NCI-H1930 (cell line): ENCODE measurements at places on chromosomes 4 and X.

DNA sequence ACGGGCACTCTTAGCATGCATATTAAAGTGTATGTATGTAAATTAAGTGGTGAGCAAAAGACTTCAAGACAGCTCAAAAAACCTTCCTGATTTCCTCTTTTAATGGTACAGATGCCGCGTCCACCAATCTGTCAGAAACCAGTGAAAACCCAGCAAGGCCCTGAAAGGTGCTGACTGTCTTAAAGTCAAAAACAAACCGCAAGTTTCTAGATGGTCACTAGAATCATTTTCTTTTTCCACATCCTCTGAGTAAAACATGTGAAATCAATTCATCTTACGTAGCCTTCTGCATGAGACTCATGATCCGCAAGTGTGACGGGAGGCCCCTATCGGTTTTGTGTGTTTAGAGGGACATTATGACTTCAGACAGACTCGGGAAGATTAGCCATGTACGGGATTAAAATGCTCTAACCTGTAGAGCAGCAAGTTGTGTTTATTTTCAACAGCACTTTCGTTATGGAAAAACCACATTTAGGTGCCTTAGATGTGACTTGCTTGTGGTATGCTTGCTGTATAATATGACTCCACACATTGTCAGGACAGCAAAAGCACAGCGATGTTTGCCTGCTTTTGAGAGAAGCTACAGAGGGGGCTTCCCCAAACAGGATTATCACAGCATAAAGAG lies 88.2 kb upstream of the STS start:
- no peak for DNase-seq

- no peak for DNase-seq
These were observed 176.9 kb upstream of the PPP1R2C start for GRCh38 chrX:42954880-42955279.

DNA sequence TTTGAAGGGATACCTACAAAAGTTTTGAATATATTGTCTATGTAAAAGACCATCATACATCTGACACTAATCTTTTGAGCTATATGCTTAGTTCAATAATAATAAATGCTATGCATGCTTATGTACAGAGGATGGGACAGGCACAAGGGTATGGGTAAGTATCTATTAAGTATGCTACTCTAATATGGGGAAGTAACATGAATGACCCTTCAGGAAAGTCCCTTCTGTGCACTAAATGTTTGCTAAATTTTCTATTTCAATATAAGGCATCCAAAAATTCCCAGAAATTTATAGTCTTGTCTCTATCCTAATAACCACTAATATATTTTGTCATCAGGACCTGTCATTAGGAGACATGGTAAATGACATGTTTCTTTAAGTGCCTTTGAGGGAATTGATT lies 19.0 kb downstream of the ATP8A1 start:
- no peak for DNase-seq

- DNase-seq, result no peak
These were observed 41.3 kb downstream of the TRAPPC11 start for GRCh38 chr4:183700407-183700806.

DNA sequence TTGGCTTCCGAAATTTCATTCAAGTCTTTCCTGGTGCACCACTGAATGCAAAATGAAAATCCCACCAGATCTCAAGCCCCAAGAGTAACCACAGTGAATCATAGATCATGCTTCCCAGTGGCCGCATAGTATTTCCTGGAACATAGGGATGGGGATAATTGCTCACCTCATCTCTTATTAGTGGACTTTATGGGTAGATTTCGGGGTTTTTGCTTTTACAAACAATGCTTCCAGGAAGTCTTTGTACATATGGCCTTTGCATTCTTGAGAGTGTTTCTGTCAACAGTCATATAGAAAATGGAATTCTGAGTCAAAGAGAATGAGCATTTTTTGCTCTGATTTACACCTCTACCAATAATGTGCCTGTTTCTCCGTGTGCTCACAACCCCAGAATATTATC lies 53.4 kb downstream of the PPEF2 start:
- no peak for DNase-seq

GRCh38 chrX:72126048-72126415 lies 5.7 kb downstream of the RTL5 start:
- DNase-seq, result no peak

GRCh38 chr4:159823743-159824142 lies 720.9 kb downstream of the RAPGEF2 start:
- no peak for DNase-seq

DNA sequence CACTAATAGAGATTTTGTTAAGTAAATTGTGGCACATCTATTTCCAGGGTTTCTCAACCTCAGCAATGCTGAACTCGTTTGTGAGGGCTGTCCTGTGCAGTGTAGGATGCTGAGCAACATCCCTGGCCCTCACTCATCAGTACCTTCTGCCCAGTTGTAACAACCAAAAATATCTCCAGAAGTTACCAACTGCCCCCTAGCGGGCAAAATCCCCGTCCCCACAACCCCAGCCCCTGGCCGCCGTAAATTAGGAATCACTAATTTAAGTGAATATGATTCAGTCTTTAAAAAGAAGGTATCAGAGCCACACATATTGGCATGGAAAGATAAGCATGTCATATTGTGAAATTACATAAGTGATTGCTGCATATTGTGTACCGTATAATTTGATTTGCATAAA lies 123.4 kb downstream of the ASB9 start:
- no peak for DNase-seq
